ENCODE measurements at places on chromosomes 7 and 10.

DNA sequence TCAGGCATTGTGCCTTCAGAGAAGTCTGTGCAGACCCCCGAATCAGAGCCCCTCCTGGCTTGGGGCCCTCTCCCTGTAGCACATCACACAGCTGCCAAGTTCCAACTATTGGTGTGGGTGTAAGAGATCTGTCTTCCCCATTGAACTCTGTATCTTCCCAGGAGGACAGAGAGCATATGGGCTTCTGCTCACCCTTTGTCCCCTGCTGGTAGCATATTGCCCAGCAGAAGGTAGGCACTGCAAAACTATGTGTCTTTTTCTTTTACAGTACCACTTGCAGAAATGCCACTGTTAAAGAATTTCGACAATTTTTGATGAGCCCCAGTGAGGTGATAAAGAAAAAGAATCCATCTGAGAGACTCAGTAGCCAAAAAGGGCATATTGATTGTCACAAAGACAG, 59.6 kb downstream of the NPY start:
- no peak for DNase-seq

DNA sequence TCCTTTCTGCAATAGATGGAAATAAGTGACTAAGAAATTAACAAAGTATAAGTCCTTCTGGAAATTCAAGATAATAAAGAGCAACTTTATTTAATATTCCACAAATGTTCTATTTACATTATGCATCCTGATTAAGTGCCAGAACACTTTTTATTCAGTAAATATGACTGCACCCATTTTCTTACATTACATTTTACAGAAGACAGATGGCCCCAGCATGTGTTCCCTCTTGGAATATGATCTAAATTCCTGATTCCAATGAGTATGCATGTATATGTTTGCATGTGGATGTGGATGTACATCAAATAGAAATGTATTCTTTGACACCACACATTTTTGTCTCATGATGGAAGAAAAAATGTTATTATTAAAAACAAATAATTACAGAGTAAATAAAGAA, 628.7 kb upstream of the SEMA3D start:
- DNase-seq: no peak

DNA sequence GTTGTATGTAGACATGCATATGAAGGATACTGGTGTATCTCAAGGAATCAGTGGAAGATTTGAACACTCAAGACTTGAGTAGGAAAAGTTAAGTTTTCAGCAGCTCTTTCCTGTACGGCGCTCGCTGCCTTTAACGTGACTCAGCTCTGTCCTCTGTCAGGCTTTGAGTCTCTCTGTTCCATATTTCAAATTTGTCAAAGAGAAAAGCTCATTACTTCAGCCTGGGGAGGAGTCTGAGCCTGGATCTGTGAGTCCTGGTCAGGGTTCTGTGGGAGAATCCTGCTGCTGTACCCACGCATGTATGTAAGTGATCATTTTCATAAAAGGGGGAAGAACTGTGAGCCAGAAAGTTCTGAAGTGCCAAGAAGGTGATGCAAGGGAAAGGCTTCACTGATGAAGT, 13.8 kb upstream of the MPP7 start:
- DNase-seq: no peak

DNA sequence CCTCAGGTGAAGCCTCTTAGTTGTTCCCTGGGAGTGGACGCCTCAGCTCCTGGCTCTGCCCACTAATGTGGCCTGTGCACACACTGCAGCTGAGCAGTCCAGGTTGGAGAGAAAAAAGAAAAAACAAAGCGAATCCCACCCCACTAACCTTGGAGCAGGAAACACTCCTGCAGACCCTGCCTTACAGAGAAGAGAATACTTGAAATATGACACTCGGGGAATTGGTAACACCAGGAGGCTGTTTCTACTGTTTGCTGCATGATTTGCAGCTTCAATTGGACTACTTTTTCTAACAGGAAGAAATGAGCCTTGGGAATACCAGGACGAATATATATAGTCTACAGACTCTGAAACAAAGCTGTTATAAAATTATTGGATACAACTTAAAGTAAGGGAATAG, 22.2 kb downstream of the CDHR3 start:
- DNase-seq: no peak

DNA sequence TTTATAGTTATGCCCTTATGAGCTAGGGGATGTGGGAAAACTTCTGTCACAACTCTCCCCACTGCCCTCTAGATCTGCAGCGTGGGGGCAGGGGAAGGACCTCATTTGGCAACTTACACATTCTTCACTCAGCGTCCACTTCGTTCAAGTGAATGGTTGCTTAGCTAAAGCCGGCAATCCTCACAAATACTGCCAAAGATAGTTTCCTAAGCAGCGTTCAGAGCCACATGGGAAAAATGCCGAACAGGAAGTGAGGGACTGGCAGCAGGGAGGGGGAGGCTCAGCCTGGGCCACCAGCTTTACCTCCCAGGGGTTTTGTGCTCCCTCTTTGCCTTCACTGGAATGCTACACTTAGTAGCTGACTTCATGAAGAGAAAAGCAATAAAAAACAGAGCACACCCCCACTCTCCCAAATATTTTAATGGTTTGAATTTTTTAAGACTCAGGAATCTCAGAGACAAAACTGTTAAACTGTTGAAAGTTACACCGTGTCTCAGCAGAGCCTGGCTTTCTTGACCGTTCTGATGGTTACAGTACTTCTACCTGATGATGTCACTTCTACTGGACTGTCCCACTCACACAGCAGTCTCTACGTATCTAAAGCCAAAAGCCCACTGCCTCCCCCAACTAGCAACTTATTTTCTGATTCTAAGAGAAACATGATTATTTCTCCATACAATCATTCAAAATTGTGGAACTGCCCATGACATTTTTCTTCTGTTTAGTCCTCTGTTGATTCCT, 10.4 kb downstream of the GRM3 start:
- peak; percentile 42 for DNase-seq

DNA sequence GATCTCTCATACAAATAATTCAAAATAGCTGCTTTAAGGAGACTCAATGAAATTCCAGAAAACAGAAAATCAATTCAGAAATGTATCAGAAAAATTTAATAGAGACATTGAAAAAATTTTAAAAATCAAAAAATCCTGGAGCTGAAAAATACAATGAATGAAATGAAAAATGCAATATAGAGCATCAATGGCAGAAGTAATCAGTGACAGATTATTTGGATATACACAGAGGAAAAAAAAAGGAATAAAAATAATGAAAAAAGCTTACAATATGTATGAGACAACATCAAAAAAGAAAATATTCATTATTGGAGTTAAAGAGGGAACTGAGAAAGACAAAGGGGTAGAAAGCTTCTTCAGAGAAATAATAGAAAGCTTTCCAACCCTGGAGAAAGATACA, 122.9 kb upstream of the KLF14 start:
- no peak for DNase-seq

DNA sequence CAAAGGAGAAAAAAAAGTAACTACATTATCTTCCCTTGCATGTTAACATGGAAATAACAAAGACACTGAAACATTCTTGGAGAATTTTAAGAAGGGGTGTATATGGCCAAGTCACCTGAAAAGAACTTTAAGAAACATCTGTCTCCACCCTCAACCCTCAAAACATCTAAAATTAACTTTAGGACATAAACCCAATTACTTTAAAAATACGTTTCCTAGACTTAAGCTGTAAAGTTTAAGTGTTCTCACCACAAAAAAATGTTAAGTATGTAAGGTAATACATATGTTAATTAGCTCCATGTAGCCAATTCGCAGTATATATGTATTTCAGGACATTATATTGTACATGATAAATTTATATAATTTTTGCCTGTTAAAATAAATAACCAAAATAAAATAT, 71.1 kb upstream of the GLCCI1 start:
- DNase-seq: no peak

DNA sequence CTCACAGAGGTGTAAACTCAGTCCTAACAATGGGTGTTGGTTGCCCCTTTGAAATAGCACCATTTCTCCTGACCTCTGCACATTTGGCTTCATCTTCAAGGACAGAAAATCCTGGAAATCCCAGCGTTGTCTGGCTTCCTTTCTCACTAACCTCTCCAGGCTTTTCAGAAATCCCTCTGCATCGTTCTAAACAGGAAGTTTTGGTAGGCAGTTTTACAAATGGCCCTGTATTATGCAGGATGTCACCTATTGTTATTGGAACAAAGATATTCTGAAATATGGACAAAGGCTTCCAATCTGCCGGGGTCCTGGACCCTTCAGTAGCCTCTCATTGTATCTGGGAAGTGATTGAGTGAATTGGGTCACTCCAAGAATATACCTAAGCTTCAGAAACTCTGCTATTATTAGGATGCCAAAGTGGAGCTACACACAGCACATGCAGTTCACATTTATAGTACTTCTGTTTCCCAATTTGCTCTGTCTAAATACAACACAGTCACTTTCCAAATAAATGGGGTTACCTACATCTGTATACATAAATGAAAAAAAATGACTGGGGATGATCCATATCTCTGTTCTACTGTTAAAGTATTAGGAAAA, 134.8 kb upstream of the KLF6 start:
- no peak for DNase-seq

GRCh38 chr7:84138411-84138810, 56.2 kb downstream of the SEMA3A start:
- no peak for DNase-seq
